Forelimb muscle (tissue), 1 donor: ENCODE measurements at places on chromosomes 4 and X.

DNA sequence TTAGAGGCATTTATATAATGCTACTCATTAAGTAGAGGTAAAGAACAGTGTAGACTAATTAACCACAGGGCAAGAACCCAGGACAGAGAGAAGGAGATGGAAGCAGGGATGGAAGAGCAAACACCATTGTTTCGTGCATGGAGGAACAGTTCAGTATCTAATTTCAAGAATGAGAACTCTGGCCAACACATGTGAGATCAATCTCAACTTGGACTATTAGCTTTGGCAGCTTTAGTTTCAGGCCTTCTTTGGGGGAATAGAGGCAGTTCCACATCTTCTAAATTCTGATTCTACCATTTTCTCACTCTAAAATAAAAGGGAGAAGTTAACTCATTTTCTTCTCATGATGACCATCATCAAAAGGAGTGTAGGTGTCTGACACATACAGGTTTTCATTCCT, 207.0 kb downstream of the LDB2 start:
- no peak for DNase-seq

DNA sequence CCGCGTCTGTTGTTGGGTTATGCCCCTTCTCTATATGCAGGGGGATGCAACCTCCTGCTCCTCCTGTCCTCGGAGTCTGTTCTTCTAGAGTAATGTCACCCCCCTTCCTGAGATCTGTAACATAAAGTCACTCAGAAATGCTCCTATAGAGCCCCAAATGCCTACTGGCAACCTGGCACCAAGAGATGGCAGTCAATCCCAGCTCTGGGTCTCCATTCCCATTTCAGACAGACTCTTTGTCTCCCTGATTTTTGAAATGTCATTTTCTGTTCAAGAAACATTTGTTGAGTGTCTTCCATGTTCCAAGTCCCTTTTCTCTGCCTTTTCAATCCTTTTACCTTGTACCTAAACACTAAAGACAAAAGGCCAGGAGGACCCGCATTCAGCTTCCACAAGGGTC, 9.6 kb upstream of the PRDM8 start:
- no peak for DNase-seq

DNA sequence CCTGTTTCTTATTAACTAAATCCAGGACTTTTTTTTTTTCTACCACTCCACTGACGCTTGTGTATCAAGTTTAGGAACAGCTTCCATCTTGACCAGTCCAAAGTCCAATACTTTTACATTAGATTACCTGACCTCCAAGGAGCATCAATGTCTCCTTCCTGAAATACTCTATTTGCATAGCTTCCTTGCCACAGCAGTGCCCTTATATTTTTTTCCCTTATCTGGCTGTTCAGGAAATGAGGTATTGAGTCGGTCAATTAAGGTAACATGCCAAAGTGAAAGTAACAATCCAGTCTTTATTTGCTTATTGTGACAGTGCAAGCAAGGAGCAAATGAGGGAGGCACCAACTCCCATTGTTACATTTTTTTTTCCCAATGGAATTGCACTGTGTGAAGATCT, 730.8 kb upstream of the NDST4 start:
- no peak for DNase-seq

DNA sequence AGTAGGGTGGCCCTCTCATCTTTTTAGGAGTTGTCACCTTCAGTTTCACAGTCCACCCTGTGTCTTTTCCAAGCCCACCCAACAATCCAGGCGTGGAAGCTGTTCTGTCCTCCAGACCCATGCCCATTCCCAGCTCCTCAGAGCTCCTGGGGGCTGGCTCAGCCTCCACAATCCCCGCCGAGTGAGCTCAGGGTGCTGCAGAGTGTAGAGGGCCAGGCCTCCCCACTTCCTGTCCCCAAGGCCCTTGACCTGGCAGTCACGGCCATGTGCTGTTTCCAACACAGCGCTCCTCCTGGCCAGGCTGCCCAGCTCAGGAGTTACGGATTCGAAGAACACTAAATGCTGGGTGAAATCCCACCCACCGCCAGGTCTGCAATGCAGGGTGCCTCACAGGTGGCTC, 31.8 kb downstream of the PDHA1 start:
- DNase-seq = no peak

GRCh38 chr4:186068581-186069348, at the start of gene TLR3:
TLR3 (plus strand) TSS chr4:186069156; CDS start chr4:186076620, 7,464 bp downstream.
- DNase-seq = no peak

DNA sequence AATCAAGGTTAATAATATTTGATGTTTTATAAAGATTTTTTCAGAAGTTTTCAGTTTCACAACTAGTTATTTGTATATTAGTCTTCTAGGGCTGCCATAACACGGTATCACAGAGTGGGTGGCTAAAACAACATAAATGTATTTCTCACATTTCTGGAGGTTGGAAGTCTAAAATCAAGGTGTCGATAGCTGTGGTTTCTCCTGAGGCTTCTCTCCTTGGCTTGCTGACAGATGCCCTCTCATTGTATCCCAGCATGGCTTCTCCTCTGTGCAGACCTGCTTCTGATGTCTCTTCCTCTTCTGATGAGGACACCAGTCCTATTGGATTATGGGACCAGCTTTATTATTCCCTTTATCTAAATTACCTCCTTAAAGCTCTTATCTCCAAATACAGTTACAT, 1456.6 kb downstream of the STIM2 start:
- DNase-seq = no peak

DNA sequence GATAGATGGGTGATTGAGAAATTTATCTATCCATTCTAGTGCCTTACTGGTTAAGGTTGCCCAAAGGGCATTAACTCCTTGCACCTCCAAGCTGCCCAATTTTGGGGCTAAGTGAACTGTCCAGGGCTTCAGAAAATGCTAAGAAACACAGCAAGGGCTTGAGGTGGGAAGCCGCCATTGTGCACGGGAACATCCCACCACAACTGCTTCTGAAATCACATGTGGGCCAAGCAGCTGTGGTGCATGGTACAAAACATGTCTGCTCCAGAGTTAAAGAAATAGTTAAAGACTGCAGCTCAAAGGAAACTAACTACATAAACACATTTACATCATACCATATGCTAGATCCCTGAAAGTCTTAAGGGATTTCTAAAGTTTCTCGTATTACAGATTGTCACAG, 144.3 kb upstream of the NDST3 start:
- no peak for DNase-seq

- no peak for DNase-seq
Observed at GRCh38 chr4:87258677-87259076, 38.3 kb upstream of the KLHL8 start.
